ENCODE measurements at places on chromosomes 3 and 15.

DNA sequence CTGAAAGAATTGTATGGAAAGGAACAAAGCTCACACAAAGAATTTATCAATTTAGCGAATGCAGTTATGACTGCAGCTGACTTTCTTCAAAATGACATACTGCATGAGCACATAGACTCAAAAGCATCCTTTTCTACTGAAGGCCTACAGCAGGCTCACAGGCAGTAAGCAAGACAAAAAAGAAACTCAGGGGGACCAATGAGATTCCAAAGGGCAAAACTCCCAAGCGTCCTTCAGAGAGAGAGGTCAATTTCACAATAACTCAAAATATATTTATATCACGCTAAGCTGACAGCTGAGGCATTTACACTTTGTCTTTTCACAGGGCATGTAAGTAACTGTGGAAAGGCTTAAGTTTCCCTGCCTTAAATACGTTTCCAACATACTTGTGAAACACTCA lies 427.9 kb upstream of the RASGRP1 start:
- no peak for DNase-seq

DNA sequence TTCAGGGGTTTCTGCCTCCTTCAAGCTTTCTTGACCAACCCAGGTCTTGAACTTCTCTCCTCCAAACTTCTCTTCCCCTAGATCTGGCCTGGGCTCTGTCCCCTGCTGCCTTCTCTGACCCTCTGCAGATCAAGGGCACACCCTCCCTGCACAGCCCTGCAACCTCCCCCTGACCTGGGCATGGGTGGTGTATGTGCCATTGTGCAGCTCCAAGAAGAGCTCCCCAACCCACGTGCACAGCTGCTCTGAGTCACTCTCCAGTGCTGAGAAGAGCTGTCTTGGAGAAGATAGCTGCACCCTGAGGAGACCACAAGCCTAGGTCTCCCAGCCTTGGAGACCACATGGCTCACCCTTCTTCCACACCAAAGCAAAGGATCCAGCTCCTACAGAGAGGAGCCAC lies 8.0 kb downstream of the MAN2C1 start:
- DNase-seq = no peak

DNA sequence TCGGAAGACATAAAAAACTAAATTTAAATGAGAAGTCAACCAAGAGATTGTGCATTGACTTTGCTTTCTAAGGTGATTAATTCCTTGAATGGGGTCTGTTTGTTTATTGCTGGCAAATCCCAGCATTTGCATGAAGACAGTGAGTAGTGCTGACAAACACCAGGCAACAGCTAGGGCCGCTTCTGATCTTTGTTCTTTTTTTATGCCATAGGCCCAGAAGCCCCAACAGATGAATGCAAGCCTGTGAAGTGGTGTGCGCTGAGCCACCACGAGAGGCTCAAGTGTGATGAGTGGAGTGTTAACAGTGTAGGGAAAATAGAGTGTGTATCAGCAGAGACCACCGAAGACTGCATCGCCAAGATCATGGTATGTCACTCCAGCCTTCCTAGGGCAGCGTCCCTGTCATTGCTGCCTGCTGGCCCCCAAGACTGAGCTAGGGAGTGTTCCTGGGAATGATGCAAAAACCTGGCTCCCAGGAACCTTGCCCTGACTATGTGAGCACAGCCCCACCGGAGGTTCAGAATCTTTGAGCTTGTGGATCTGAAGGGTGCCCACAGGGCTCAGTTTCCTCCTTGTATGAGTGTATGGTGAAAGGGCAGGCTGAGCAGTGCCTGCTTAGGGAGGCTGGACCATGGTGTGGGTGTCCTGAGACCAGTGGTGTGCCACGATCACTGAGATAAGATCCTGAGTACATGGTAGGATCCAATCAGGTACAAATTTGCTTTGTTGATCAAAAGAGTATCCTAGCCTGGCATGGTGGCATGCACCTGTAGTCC lies 13.0 kb downstream of the TF start:
- DNase-seq = no peak

DNA sequence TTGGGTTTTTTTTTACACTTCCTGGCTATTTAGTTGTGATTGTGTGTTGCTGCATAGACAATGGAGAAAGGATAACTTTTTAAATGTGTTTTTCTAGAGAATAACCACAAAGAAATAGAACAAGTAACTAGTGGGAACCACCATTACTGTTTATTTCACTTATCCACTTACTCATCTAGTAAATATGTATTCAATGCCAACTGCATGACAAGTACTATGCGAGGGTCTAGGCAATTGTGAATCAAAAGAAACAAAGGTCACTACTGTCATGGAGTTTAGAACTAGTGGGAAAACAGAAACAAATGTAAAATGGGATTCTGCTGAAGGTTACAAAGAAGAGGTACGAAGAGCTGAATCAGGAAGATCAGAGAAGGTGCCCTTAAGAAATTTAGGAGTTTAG lies 600.9 kb upstream of the ROBO2 start:
- no peak for DNase-seq

- no peak for DNase-seq
Measured at GRCh38 chr15:64185146-64185911, 22.5 kb upstream of the PPIB start.

GRCh38 chr15:50016951-50017350 lies 102.1 kb downstream of the ATP8B4 start:
- no peak for DNase-seq

DNA sequence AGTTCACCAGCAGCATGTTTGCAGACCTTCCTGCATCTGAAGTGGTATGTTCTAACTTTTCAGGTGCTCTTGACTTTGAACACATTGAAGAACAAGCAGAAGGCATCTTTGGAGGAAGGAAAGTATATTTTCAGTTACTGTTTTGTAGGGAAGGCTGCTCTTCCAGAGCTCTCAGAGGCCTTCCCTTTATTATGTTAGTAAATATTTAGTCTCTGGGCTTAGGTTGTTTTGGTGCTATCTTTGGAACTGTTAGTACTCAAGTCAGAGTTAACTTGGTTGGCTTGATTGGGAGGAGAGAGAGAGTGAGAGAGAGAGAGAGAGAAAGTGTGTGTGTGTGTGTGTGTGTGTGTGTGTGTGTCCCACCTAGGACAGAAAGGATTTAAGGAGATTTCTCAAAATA lies 188.2 kb downstream of the ITPR1 start:
- no peak for DNase-seq

Measured in left hindlimb (tissue), 1 donor.